Activated CD8-positive, alpha-beta memory T cell treated with anti-CD3 and anti-CD28 coated beads, Interleukin-2, amount 50 U/mL, for 4 hours (primary cell): ENCODE measurements at places on chromosomes 6 and 20.

DNA sequence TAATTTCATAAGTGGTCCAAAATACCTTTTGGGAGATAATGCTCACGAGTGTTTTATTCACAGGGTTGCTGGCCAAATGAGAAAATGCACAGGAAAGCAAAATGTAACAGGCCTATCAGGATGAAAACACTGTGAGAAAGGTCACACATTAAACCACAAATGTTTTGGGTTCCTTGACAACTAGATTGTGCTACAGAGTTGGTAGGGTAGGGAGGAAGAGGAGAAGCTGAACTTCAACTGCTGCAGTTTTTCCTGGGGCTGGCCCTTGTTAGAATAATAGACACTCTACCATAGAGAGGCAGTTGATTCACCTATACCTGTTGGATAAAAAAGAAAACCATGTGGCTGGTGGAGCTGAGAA lies 28.1 kb upstream of the PAQR8 start:
- no peak for DNase-seq

- no peak for DNase-seq
Observed at GRCh38 chr20:14576196-14576877, 238.9 kb upstream of the FLRT3 start.

- DNase-seq: no peak
Observed at GRCh38 chr6:107354451-107354850, 104.9 kb downstream of the PDSS2 start.

DNA sequence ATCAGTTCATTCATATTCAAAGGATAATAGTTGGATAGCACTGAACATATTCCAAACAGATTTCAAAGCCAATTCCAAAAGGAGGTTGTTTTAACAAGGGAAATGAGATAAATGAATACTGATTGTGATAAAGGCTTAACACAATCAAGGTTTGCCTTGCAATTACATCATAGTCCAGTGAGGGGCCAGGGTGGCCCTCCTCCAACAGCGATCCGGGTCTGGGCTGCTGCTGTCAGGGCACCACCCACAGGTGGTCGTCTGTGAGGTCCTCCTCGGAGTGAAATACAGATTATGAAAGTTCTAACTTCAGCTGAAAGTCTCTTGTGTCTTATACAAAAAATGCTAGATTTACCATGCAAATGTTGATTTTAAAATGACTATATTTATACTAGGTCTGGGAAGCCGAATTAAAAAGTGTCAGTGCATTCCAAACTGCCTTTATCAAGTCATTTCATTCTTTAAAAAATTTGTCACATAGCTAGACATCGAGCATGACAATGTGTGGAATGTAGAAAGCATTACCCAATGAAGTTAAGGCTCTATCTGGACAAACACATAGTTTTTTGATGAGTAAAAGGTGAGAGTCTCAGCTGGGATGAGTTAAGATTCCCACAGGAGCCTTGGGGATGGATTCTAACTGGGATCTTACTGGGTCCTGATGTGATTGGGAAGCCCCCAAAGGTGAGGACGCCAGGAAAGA lies 65.9 kb upstream of the SLC22A23 start:
- DNase-seq: no peak

DNA sequence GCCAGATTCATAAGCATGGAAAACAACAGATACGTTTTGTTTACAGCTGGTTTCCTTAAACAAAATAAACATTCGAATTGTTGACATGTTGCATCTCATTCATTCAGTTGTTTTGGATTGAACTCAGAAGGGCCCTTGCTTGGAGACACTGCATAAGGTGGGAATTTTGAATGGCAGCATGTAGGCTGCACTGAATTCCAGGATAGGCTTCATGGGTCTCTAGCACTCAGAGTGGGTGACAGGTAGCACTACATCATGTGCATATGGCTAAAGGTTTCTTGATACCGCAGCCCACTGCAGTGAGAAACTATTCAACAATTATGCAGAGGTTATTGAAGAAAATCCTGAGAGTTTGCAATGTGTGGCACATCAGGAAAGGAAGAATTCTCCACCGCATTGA lies 1.6 kb downstream of the BEND6 start:
- no peak for DNase-seq

DNA sequence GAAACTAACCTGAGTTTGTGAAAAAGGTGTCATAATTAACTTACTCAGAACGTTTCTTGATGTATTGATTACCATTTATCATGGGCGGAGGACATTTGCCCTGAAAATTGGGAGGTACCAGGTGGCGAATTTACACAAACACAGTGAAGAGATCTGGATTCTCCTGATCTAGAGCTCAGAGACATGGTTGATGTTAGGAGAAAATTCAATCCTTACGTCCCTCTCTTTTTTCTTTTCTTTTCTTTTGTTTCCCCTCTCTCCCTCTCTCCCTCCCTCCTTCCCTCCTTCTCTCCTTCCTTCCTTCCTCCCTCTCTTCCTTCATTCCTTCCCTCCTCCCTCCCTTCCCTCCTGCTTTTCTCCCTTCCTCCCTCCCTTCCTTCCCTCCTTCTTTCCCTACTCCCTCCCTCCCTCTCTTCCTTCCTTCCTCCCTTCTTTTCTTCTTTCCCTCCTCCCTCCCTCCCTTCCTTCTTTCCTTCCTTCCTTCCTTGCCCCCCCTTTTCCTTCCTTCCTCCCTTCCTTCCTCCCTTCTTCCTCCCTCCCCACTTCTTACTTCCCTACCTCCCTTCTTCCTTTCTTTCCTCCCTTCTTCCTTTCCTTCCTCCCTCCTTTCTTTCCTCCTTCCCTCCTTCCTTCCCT lies 234.1 kb downstream of the OTOR start:
- DNase-seq: no peak

- DNase-seq: no peak
Observed at GRCh38 chr6:124066946-124067552, 263.4 kb downstream of the NKAIN2 start.

- DNase-seq: no peak
Observed at GRCh38 chr6:38393986-38394385, 245.7 kb downstream of the BTBD9 start.

GRCh38 chr20:21251278-21251677 lies 51.9 kb upstream of the XRN2 start:
- no peak for DNase-seq

GRCh38 chr6:16933532-16933931 lies 168.3 kb upstream of the STMND1 start:
- no peak for DNase-seq

DNA sequence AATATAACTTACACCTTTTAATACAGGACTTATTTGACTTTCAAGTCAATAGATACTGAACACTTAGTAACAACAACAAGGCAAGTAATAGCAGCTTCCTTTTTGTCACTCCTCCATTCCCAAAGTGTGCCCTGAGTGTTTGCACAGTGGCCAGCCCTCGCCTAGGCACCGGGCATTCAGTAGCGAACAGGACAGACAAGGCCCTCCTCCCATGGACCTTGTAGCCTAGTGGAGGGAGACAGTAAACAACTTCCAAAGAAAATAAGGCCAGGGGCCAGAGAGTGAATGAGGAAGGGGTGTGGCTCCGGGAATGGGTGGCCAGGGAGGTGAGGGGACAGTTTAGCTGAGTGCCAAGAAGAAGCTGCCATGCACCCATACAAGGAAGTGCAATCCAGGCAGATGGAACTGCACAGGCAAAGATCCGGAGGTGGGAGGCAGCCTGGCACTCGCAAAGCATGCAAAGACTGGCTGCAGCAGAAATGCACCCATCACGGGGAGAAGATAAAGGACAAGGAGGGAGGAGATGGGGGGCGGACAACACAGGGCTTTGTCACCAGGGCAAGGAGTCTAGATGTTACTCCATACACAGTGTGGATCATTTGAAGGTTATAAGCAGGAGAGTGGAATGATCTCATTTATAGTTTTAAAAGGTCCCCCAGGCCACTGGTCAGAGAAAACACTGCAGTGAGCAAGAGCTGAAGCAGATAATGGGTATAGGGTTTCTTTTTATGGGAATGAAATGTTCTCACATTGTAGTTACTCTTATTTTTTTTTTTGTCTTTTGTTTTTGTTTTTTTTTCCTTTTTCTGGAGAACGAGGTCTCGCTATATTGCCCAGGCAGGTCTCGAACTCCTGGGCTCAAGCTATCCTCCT lies 32.2 kb downstream of the ATP9A start:
- DNase-seq: no peak

DNA sequence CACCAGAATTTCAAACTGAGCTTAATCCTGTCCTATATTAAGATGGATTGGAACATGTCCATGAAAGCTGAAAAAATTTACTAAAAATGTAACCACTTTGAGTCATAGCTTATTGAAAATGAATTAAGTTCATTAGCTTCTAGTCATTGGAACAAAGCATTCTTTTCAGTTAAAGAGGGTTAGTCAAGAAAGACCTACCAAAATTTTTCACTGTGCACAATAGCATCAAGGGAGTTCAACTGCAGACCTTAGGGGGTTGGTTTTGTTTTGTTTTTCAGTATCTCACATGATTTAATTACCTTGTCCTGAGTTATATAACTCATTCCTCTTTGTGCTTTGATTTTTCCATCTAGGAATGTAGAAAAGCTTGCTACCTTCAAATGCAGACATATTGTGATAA lies 2.8 kb downstream of the SLC2A12 start:
- DNase-seq: no peak

- no peak for DNase-seq
Observed at GRCh38 chr6:56032715-56033260, 157.4 kb upstream of the BMP5 start.

GRCh38 chr20:22931653-22932608 lies 103.2 kb upstream of the SSTR4 start:
- no peak for DNase-seq

DNA sequence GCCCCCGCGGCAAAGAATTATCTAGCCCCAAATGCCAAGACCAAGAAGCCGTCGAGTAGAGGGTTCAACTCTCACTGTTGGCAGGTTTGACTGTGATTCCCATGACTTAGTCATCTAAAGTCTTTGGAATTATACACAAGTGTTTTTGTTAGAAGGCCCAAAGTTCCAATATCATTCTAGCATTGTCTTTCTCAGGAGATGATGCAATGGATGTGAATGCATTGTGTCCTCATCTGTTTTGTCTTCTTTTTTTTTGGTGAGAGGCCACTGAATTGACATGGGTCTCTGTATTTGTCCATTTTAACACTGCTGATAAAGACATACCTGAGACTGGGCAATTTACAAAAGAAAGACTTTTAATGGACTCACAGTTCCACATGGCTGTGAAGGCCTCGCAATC lies 290.5 kb upstream of the ZFP64 start:
- no peak for DNase-seq

DNA sequence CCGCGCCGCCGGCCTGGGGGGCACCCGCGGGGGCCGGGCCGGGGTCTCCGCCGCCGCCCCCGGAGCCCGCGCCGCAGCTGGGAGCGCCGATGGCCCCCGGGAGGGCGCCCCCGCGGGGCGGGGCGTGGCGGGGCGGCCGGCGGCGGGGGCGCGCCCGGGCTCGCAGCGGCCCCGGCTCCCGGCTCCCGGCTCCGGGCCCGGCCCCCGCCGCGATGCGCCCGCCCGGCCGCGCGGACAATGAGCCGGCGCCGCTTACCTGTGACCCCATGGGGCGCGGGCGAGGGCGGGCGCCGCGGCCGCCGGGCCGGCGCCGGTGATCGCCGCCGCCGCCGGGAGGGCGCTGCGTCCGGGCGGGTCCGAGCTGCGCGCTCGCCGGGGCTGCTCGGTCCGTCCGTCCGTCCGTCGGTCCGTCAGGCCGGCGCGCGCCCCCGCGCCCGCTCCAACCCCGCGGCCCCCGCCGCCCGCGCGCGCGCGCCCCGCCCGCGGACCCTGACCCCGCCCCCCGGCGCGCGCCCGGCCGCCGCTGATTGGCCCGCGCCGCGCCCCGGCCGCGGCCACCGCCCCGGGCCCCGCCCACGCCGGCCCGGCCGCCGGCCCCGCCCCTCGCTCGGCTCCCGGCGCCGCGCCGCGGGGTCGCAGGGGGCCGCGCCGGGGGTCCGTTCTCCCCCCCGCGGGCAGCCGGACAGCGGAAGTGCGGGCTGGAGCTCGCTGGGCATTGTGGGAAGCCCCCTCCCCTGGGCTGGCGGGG lies at the start of gene ZBTB46:
Gene ZBTB46, minus strand, starts transcription at position 424 of the 748 bp plus-strand sequence. CDS start 40,507 bp downstream, outside the sequence.
- DNase-seq: no peak

DNA sequence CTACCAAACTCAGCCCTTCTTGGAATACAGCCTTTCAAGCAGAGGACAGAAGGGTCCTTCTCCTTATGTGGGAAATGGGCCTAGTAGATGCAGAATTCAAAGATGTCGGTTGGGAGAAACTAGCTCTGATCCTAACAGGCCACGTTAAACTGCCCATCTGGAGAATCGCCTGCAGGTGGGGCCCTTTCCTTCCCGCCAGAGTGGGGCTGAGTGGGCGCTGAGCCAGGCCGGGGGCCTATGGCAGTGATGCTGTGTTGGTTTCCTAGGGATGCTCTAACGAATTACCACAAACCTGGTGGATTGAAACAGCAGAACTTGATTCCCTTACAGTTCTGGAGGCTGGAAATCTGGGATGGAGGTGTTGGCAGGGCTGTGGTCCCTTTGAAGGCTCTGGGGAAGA lies 9.1 kb downstream of the MAPK13 start:
- DNase-seq: no peak

- DNase-seq: no peak
Observed at GRCh38 chr6:85580878-85581267, 12.8 kb downstream of the SNX14 start.

DNA sequence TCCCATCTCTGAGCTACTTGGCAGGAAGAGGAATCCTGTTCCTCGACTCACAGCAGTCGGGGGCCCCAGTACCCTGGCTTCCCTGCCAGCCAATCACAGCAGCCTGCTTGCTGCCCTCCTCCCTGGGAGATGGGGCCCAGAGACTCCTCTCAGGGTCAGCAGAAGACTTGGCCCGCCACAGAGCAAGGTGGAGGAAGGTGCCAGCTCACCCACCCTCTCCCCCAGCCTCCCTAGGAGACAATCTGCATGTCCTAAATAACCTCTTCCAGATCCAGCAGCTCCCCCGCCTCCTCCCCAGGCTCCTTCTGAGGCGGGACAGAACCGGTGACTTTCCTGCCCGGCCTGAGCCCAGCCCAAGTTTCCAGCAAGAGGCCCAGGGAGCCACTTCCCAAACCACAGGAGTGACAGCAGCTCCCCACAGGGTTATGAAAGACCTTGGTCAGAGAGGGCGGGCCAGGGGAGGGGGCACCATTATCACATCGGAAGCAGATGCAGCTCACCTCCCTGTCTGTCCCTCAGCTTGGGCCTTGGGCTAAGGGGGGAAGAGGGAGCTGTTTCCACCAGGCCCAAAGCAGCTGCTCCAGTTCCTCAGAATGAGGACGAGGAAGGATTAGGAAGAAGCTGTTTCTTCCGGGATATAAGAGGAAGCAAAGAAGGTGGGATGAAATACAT lies 2.3 kb downstream of the CCND3 start:
- DNase-seq: no peak

DNA sequence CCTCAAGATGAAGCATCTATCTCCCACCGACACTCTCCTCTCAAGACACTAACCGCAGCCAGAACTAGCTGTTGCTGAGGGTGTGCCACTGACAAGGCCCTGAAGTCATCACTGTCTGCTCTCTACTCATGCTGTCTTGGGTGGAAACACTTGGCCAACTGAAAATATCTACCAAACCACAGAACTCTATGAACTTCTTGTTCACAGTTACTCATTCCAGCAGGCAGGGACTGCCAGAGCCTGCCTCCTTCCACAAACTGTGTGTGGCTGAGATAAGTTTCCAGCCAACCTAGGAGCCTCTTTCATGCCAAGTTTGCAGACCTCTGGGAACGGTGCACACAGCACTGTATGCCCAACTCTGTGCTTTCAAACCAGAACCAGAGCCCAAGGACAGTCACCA lies 45.5 kb upstream of the NXT1 start:
- no peak for DNase-seq

- no peak for DNase-seq
Observed at GRCh38 chr20:47099825-47100441, 205.3 kb downstream of the EYA2 start.
